ENCODE measurements at places on chromosomes 6 and 20. TPM values are rescaled to one million over a fixed set of nuclear protein-coding genes. Genes with fewer than 3 reads are reported as not detected.

GRCh38 chr6:137870744-137871247 lies 3.7 kb downstream of the TNFAIP3 start:
- peak overlapping the region; percentile 9 for H3K27ac ChIP-seq
- H3K27me3 ChIP-seq = no peaks in the 10 kb centered on the region
- DNase-seq = no peak
- peaks cover 11% of the 10 kb centered on the region for H3K36me3 ChIP-seq
- H3K4me3 ChIP-seq = no peak overlapping the region
- H3K4me1 ChIP-seq = peaks cover 54% of the 10 kb centered on the region

DNA sequence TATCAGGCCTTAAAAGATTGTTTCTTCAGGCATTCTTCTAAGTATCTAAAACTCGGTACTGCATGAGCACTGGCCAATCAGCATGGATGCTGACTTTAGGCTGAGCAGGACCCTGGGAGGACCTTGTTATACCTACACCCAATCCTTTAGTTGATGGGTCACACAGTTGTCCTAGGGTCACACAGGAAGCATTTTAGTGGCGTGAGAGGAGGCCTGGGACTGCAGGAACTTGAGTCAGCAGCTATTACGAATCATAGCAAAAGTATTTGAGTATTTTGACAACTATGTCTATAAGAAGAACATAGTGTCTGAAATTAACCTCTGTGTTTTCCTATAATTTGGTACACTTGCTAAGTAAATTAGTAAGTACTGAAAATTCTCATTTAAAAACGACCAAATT lies 741.4 kb downstream of the HACE1 start:
- H3K36me3 ChIP-seq = no peaks in the 10 kb centered on the region
- no peaks in the 10 kb centered on the region for H3K27me3 ChIP-seq
- no peak for DNase-seq
- no peak overlapping the region for H3K27ac ChIP-seq

DNA sequence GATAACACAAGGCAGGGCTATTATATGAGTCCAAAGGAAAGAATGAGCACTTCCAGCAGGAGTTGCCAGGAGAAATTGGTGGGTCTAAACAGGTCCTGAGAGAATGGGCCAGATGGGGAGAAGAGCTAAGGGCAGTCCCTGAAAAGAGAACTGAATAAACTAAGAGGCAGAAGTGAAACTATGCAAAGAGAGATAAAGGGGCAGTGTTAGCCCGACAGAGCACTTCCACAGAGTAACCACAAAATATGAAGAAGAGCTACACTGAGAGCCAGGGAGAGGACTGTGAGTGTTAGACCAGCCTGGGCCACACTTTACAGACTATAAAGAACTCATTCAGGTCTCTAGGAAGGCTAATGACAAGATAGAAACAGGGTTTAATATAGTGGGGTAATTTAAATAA lies 43.8 kb downstream of the RALGAPA2 start:
- DNase-seq = no peak
- H3K27me3 ChIP-seq = no peaks in the 10 kb centered on the region
- no peak overlapping the region for H3K4me3 ChIP-seq
- H3K36me3 ChIP-seq = no peaks in the 10 kb centered on the region
- no peak overlapping the region for H3K27ac ChIP-seq

Gene ZNF334
- total RNA-seq = 1.3 TPM

Gene ZBTB24
- total RNA-seq = 4.5 TPM

DNA sequence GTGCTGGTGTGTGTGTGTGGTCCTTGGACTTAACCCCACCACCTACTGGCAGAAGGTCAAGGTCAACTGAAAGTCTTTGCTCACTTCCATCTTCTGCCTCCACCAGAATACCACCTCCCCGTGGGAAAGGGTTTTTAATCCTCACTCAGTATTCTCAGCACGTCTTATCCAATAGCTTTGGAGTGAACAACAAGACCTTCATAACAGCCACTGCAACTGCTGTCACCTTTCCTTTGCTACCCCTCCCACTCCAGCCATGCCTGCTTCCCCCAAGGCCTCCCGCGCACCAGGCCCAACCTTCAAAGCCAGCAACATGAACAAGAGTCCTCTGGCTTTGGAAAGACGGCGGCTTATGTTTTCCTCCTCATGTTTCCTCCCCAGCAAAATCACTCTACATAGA lies 787 bp upstream of the BTN2A2 start:
- H3K36me3 ChIP-seq = no peaks in the 10 kb centered on the region
- no peak overlapping the region for H3K4me3 ChIP-seq
- H3K27ac ChIP-seq = no peak overlapping the region
- DNase-seq = no peak

DNA sequence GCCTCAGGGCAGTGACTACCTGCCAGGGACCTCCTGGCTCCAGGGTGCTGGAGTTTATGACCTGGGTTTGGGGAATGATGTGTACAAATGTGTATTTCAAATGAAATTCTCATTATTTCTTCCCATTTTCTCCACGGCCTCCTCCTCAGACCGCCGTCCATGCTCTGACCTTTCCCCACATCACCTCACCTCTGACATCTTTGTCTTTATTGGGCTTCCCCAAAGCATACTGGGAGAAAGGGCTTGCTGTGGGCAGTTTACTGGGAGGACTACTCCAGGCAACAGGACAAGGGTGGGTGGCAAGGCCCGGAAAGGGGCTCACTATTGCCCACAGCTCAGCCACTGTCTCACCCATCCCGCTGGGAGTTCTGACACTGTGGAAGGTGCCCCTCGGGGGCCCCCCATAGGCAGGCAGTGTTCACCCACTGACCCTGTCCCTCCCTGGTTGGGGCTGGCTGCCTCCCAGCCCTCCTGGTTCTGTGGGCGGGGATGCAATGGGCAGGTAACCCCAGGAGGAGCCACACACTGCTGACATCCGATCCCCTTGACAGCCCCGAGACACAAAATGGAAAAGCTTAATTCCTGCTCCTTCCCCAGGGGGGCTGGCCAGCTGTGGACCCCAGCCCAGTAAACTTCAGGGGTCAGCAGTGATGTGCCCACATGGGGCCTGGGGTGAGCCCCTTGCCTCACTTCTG lies 39.8 kb upstream of the CST7 start:
- no peak overlapping the region for H3K27ac ChIP-seq
- no peaks in the 10 kb centered on the region for H3K4me1 ChIP-seq
- H3K36me3 ChIP-seq = no peaks in the 10 kb centered on the region
- H3K27me3 ChIP-seq = no peaks in the 10 kb centered on the region
- no peak overlapping the region for H3K4me3 ChIP-seq

Gene IL17A
- total RNA-seq = not detected

DNA sequence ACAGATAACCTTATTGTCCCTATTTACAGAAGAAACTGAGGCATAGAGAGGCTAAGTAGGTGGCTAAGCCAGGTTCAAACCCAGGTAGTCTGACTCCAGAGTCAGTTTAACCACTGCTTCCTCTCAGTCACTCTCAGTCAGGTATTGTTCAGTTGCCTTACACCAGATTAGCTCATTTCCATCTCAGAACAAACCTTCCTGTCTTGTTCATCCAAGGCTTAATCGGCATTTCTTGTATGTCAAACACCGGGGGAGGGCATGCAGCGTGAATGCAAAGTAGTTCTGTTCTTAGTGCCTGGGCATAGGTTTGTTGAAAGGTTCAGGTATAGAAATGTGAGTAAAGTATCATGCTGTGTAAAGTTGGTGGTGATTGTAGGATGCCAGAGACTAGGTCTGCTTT lies 51.7 kb downstream of the CTNNBL1 start:
- DNase-seq = no peak
- H3K4me1 ChIP-seq = no peaks in the 10 kb centered on the region
- H3K27ac ChIP-seq = no peak overlapping the region
- H3K36me3 ChIP-seq = peaks cover 19% of the 10 kb centered on the region
- no peaks in the 10 kb centered on the region for H3K27me3 ChIP-seq

Gene RSPH9
- 0.12 TPM for total RNA-seq

Gene PTCRA
- not detected for total RNA-seq

DNA sequence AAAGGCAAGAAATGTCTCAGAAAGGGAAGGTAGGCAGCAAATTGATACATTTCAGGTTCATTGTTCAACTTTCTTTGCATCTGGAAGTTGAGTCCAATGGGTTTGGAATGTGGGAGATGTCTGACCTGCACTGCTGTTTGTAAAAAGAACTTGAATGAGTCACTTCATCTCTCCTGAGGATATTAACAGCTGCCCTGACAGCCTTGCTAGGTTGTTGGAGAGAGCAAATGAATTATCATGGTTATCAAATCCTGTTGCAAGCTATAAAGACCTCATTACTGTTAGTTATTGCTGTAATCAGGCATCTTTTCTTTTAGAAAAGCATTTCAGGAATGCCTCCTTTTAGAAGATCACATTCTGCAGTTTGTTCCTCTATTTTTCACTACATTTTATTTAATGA lies 23.0 kb upstream of the FLRT3 start:
- H3K36me3 ChIP-seq = no peaks in the 10 kb centered on the region
- H3K4me1 ChIP-seq = no peaks in the 10 kb centered on the region
- no peaks in the 10 kb centered on the region for H3K27me3 ChIP-seq
- no peak overlapping the region for H3K27ac ChIP-seq
- H3K4me3 ChIP-seq = no peak overlapping the region
- DNase-seq = no peak

DNA sequence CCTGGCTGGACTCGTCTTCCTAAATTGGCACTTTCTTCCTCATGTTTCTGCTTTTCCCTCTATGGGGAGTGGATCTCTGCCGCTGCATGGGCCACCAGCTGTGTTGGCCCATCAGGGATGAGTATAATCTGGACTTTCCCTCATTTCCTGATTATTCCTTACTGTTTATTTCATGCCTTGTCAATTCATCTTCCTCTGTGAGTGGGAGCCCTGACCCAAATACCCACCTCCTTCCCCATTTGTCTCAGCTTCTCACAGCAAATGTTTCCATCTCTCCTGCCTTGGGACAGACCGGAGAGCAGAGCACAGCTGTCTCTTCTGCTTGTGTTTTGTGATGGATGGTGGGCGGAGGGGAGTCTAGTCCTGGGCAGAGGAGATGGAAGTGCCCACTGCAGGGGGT lies 212.7 kb downstream of the UST start:
- H3K4me1 ChIP-seq = no peaks in the 10 kb centered on the region
- H3K4me3 ChIP-seq = no peak overlapping the region

GRCh38 chr20:50745634-50746137 lies 14.3 kb downstream of the PARD6B start:
- H3K4me3 ChIP-seq = no peak overlapping the region
- H3K36me3 ChIP-seq = peaks cover 11% of the 10 kb centered on the region
- peak; percentile 16 for DNase-seq

GRCh38 chr6:144292372-144292771 lies 7.2 kb downstream of the UTRN start:
- H3K4me1 ChIP-seq = peaks cover 23% of the 10 kb centered on the region
- H3K36me3 ChIP-seq = peaks cover 10% of the 10 kb centered on the region
- H3K27me3 ChIP-seq = no peaks in the 10 kb centered on the region
- no peak overlapping the region for H3K27ac ChIP-seq

Gene GTSF1L
- not detected for total RNA-seq

Gene TREM1
- not detected for total RNA-seq

- peaks cover 28% of the 10 kb centered on the region for H3K36me3 ChIP-seq
- DNase-seq = peak; percentile 91
- no peaks in the 10 kb centered on the region for H3K27me3 ChIP-seq
- peaks cover 28% of the 10 kb centered on the region for H3K4me1 ChIP-seq
- peak overlapping the region; percentile 83 for H3K27ac ChIP-seq
- H3K4me3 ChIP-seq = peak overlapping the region; percentile 65
Observed at GRCh38 chr20:45890077-45890984, 677 bp downstream of the NEURL2 start.

Gene TFAP2A
- total RNA-seq = 0.12 TPM

GRCh38 chr20:12699374-12700228 lies 309.2 kb upstream of the SPTLC3 start:
- H3K36me3 ChIP-seq = no peaks in the 10 kb centered on the region
- no peak for DNase-seq
- H3K4me1 ChIP-seq = no peaks in the 10 kb centered on the region
- no peak overlapping the region for H3K4me3 ChIP-seq
